Stimulated activated CD4-positive, alpha-beta T cell treated with anti-CD3 and anti-CD28 coated beads, Interleukin-15, amount 100 ng/mL, for 48 hours (primary cell): ENCODE measurements at places on chromosomes 2 and 18.

DNA sequence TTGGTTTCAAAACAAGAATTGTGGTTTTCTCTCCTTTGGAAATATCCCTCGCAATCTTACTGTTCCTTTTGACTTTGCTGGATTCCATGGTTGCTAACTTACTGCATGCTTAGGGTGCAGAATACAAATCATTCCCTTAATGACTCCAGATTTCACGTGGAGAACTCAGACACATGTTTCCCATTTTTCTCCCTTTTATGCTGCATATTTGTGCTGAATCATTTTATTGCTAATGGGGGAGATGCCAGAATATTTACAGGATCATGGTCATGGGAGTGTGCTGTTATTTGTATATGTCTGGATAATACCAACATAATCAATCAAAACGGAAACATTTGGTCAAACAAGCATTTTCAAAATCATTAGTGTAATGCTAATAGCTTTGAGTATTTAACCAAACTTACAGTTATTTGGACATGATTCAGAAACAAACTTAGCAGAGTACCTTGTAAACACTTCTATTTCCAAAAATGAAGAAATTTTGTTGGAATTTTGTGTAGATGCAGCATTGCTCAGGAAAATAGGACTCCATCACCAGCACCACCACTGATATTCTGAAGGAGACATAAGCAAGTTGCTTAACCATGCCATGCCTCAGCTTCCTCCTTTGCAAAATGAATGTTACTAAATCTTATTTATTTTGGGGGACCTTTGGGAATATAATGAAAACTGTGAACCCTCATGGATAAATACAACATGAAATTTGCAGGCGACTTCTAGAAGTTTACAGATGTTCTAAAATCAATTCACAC lies 122.5 kb upstream of the RND3 start:
- DNase-seq: no peak

- DNase-seq: no peak
Observed at GRCh38 chr2:232873292-232873908, 3.3 kb downstream of the SNORC start.

DNA sequence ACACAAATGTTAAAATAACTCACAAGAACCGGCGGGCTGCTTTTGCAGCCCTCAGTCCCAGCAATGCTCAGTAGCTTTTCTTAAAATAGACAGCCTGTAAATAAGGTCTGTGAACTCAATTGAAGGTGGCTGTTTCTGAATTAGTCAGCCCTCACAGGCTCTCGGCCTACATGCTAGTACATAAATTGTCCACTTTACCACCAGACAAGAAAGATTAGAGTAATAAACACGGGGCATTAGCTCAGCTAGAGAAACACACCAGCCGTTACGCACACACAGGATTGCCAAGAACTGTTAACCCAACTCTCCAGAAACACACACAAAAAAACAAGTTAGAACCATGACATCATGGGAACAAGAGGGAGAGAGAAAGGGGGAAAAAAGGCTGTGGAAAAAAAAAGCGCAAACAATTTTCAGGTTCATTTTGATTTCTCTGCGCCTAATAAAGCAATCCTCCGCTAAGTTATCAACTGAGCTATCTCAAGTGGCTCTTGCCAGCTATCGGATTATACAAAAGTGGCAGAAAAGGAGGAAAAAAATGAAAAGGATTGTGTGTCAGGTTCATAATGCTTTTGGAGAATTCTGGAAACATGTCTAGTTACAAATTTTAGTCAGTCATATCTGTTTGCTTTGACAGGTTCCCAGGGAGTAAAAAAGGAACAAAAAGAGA lies 89.1 kb downstream of the ZEB2 start:
- DNase-seq: no peak

GRCh38 chr2:186551323-186552050 lies 38.4 kb upstream of the ITGAV start:
- no peak for DNase-seq

GRCh38 chr2:148930046-148930775 lies 55.2 kb downstream of the KIF5C start:
- DNase-seq: no peak

DNA sequence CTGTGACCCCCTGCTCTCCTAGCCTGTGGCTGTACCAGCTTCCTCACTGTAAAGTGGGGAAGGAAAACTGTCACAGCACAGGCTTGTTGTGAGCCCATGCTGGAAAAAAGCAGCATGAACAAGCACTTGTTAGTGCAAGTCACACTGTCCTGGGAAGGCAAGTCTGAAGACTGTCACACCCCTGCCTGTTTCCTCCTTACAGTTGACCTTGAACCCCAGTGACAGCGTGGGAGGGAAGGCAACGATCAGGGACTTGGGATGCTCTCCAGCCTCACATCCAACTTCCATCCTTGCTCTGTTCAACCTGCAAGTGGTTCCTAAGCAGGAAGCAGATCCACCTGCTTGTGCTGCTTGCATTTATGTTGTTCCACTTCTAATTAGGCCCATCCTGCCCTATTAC lies 311.3 kb upstream of the KLHL29 start:
- no peak for DNase-seq

DNA sequence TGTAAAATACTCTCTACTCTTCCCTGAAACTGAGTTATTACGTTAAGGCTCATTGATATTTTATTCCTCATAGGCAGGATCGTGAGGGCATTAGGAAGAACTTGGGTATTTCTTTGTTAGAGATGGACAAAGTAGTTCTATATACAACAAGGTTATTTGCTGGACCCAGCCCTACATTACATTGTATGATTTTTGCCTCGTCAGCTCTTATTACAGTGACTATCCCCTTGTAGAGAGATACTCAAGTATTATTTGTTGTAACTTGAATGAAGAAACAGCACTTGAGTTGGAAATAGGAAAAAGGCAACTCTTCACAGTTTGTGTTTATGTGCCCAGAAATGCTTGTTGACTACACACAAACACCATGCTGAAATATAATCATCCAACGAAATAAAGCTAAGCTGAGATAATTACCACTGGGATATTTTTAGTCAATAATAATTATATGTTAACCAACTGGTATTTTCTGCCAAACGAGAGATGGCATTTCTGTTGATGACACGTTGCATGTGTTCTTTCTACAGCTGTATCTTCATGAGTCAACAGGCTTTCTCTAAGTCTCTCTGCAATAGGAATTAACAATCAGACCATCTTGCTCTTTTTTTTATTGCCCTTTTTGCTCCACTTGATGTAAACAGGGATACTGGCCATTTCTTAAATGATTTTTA lies 947.6 kb downstream of the DPP10 start:
- DNase-seq: no peak

DNA sequence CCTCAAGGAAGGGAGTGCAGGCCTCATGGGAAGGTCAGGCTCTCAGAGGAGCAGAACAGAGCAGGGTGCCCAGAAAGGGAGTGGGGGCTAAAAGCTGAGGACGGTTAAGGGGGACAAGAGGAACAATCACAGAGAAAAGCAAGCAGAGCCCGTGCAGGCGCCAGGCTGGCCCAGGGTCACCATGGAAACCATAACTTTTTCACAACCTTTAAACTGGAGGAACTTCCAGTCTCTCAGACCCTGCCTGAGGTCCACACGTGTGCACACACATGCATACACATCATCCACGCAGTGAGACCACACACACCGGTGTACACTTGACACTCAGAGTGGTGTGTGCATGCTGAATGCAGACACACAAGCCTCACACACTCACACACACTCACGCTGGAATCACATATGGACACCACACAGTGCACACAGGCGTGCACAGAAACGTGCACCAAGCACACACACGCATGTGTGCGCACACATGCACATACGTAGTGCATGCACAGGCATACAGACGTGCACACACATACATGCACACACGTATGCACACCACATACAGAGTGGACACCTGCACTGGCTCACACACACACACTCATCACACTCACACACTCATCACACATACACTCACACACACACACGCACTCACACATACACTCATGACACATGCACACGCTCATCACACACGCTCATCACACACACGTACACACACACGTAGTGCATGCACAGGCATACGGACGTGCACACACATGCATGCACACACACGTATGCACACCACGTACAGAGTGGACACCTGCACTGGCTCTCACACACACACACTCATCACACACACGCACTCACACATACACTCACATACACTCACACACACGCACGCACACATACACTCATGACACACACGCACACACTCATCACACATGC lies 37.2 kb upstream of the SNED1 start:
- no peak for DNase-seq

GRCh38 chr2:207805566-207806226 lies 36.0 kb upstream of the FZD5 start:
- DNase-seq: no peak

- DNase-seq: no peak
Observed at GRCh38 chr2:162795312-162795711, 43.3 kb downstream of the KCNH7 start.

GRCh38 chr2:182585001-182585400 lies 131.1 kb upstream of the DNAJC10 start:
- no peak for DNase-seq

DNA sequence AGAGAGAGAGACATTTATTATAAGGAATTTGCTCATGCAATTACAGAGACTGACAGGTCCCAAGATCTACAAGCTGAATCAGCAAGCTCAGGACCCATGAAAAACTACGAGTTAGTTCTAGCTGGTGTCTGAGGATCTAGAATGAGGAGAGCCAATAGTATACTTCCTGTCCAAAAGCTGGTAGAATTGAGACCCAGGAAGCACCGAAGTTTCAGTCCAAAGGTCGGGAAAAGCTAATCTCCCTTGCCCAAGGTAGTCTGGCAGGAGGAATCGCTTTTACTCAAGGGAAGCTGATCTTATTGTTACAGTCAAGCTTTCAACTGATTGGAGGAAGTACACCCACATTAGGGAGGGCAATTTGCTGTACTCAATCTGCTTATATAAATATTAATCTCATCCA lies 389.6 kb downstream of the ADCYAP1 start:
- DNase-seq: no peak

DNA sequence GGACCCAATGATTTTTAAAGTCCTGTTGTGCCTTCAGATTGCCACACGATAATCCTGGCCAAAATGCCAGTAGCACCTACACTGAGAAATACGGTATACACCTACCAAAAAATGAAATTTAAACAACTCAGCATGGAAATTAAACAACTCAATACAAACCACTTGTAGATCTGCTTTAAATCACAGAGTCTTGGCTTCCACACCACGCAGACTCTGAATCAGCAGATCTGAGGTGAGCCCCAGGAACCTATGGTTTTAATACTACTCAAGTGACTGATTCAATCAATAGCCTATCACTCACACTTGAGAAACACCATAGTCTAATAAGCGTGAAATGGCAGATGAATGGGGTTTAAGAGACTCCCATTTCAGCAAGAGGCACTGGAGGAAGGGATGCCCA lies 46.9 kb downstream of the MAP4K3 start:
- no peak for DNase-seq
